Liver (tissue), 10 donors: ENCODE measurements at places on chromosomes 2 and 18. TPM values are rescaled to one million over a fixed set of nuclear protein-coding genes. Genes with fewer than 3 reads are reported as not detected.
A peak's percentile ranks its signal among the peaks of the same experiment; 100 is the strongest.

- DNase-seq: no peak
Observed at GRCh38 chr18:57618910-57619309, 2.7 kb downstream of the NARS1 start.

- no peak for DNase-seq
Observed at GRCh38 chr2:69579536-69579935, 64.0 kb downstream of the AAK1 start.

GRCh38 chr2:72788756-72789155, 37.1 kb downstream of the EXOC6B start:
- DNase-seq: no peak

GRCh38 chr2:31555967-31556706, 24.6 kb downstream of the SRD5A2 start:
- DNase-seq: no peak

DNA sequence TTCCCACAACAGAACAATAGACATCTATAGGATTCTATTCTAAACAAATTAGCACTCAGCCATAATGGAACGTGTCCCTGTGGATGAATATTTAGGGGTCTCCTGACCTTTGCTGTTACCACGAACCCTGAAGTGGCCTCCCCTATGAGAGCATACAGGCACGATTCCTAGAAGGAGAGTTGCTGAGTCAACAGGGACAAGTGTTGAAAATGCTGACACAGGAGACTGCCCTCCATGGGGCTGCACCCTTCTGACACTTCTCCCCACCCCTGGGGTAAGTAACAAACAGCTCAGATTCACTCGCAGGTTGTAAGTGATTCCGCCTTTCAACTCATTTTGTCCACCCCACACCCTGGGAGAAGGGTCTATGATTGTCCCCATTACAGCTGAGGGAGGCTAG, 14.1 kb upstream of the STK25 start:
- DNase-seq: no peak

GRCh38 chr2:161980976-161981375, 93.0 kb downstream of the DPP4 start:
- no peak for DNase-seq

OTX1 gene
- total RNA-seq: 0.59 TPM

HSBP1L1 gene
- total RNA-seq: 31.5 TPM

- DNase-seq: no peak
Observed at GRCh38 chr18:4511166-4511565, 56.1 kb upstream of the DLGAP1 start.

DNA sequence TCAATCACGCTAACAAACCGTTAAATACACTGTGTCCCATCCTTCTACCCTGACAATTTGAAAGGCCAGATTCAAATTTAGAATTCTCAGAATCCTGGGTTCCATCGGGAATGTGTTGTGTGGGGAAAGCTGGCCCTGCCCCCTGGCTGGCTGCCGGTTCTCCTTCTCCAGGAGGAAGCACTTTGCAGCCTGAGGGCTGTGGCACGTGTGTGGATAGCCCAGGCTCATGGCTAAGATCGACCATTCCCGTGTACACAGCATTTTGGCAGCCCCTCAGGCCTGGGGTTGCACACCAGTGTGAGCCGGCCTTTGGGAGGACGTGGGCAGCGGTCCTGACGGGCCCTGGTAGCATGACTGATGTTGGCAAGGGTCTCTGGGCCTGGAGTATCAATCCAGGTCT, 51.0 kb upstream of the ROCK2 start:
- no peak for DNase-seq

- no peak for DNase-seq
Observed at GRCh38 chr2:25311865-25312575, 29.7 kb downstream of the DNMT3A start.

GRCh38 chr2:234719116-234719716, 222.3 kb upstream of the ARL4C start:
- no peak for DNase-seq

CDCA7 gene
- total RNA-seq: 0.08 TPM

GRCh38 chr2:239777219-239777618, 247.9 kb downstream of the NDUFA10 start:
- no peak for DNase-seq

DNA sequence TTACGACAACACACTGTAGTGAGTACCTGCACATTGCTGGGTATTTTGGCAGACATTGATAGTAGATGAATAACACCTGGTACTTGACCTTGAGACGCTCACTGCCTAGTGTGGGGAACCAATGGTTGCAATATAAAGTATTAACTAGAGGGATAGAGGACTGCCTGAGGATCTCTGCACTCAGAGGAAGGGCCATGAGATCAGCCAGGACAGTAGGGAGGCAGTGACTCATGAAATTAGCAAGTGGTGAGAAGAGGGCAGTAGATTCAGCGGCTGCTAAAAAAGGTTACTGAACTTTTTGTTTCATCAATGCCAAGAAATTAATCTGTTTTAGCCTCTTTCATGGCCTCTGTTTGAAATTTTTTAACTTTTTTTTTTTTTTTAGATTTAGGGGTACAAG, 250.8 kb upstream of the TCF4 start:
- no peak for DNase-seq

GRCh38 chr18:4839639-4840038, 357.4 kb downstream of the AKAIN1 start:
- no peak for DNase-seq

BMP10 gene
- total RNA-seq: 8.0 TPM

GRCh38 chr18:48834413-48835031, 116.2 kb downstream of the SMAD7 start:
- DNase-seq: no peak

TUBA4A gene
- total RNA-seq: 25.5 TPM

DNA sequence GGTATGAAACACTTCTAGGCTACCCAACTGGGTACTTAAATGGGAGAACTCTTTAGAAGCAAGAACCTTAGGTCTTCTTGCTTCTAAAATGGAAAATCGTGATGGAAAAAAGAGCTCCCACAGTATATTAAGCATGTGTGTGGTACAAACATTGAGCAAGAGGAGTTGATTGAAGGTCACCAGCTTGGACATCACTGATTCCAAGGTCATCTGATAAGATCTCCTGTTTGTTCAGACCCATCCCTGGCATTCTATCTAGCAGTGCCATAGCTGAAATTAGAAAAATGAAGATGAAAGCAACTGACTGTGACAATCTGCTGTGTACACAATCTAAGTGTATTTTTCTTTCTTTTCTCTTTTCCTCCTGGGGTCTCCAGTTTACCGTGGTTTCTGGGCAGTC, 35.7 kb downstream of the TMEM182 start:
- DNase-seq: no peak

TNFAIP6 gene
- total RNA-seq: 0.17 TPM

GRCh38 chr18:63137999-63138435, 181.6 kb downstream of the BCL2 start:
- no peak for DNase-seq

DNA sequence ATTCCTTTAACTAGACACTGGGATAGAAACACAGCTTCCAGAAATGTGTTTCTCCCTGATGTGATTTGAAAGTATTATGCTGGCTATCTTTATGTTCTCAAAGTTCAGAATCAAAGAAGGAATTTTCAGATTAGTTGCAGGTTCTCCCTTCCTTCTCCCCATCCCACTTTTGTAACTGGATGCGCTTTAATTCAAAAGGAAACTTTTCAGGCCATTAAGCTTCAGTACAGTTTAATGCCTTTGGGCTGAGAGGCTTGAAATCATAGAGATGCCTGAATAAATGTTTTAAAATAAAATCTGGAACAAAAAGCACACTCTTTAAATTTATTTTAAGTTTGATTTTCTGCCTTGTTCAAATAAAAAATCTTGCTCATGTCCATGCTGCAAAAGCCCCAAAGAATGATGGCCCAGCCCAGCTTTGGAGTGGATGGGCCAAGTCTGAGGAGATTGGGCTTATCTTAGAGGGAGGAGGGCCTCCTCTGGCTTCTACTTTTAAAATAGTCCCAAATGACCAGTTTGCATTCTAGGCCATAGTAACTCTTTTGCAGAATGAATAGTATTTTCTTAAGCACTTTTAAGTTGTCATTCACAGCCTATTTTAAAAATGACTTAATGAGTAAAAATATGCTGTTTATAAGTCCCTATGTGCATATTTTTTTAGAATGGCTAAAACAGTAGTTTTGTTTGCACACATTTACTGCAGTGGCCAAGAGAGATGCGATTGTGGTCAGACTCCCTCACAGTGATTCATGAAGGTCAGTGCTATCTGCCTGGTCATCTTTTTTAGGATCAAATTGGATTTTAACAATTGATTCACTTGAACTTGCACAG, 129.2 kb downstream of the MTX2 start:
- DNase-seq: no peak

RNF152 gene
- total RNA-seq: 115 TPM

- no peak for DNase-seq
Observed at GRCh38 chr2:154495455-154495868, 203.0 kb upstream of the KCNJ3 start.

DNA sequence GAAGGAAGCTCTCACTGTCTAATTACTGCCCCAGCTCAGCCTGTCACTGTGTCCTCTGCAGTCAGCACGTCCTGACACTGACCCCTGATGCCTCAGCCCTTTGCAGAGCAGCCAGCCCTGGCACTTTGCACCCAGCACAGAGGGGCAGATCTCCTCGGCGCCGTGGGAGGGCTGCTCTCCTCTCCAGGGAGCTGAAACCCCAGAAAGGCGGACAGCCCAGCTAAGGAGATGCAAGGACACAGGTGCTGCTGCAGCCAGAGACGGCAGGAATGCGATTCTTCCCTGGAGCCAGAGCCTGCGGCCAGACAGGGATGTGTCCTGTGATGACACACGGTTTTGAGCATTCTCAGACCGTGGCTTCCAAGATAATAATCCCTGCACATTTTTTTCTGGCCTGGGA, 34.5 kb upstream of the SIX3 start:
- DNase-seq: no peak

DNA sequence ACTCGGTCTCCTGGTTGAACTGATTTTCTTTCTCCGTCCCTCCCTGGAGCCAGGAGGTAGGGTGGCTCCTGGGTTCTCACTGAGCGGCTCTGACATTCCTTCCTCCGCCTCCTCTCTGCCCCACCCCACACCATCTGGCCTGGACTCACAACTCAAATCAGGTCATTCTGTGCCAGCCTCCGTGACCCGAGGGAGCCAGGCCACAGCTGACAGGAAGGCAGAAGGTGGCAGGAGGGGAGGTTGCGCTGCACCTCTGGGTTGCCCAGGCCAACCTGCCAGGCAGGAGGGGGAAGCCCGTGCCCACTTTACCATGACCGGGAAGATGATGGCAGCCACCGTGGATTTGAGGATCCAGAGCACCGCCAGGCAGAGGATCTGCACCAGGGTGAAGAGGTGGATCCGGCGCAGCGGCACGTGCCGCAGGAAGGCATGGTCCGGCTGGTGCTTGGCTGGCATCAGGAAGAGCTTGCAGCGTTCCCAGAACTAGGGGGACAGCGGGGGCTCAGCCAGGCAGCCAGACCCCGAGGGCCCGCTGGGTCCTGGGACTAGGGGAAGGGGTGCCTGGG, 28.3 kb downstream of the MTHFD2 start:
- DNase-seq: no peak

DNA sequence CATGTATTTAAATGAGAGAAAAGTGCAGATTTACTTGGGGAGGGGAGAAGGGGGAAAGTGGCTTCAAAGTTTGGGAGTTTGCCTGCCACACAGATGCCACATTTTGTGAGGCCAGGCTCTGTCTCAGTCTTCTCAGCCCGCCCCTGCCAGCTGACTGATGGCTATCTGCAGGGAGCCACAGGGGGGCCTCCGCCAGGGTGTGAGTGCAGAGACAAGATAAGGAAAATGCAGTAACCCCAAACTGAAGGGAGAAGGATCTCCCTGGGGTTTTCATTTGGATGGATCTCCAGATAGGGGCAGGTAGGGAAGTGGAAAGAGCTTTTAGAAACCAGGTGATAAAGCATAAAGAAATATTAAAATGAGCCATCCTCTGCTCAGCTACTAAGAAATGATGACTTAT, 128.8 kb downstream of the ZNF521 start:
- peak; percentile 76 for DNase-seq

DNA sequence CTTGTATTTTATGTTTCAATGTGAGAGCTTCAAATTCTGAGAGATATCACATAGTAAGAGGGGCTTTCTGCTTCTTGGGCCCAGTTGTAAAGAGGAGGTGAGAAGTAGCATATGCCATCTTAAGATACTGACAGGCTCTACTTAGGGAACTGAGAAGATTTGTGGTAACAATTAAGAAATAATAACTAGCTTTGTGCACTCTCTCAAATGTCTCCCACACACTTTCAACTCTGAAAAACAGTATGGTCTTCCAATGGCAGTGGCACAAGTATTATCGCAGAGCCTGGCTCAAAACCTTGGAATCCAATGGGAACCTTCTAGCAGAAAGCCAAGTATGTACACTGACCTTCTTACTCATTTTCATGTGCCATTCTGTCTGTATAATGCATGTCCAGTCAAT, 80.3 kb upstream of the FAM237A start:
- DNase-seq: no peak

- no peak for DNase-seq
Observed at GRCh38 chr2:229931241-229931640, 8.9 kb downstream of the FBXO36 start.

DNA sequence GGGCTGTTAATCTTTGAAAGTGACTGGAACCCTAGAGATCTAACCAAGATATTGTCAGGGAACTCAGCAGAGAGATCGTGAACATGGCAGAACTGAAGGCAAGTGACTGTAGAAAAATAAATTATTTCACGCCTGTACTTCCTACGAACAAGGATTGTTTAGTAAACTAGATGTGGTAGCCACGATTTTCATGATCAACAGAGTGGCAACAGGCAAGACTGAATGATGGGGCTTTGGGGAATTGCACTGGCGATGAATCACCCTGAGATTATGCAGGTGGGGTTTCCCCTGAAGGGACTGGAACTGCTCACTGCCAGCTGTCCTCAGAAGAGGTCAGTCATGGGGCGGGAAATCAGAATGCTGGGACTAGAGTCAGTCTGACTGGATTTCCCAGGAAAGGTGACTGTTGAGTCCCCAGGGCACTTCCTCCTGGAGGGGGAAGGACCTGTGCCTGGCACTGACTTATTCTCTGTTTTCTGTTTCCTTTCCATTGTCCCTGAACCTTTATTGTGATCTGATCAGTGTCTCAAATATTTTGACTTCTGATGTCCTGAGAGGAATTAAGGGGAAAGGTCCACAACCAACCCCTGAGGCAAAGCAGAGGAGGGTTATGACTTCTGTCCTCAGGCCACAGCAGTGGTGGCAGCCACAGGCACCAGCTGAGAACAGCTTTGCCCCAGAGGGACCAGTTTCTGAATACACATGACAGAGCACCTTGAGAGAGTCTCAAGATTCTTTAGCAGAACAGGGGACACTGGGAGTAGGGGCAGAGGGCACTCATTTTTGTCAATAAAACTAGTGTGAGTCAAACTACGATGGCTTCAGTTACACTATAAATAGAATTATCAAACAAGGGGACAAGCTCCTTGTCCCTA, 70.0 kb downstream of the NAB1 start:
- no peak for DNase-seq
